Heart right ventricle (tissue), 16 donors: ENCODE measurements at places on chromosomes 12 and 14. TPM values are rescaled to one million over a fixed set of nuclear protein-coding genes. Genes with fewer than 3 reads are reported as not detected.

GRCh38 chr14:102907980-102908730 is 14.3 kb upstream of the AMN start:
- DNase-seq, result no peak

DNA sequence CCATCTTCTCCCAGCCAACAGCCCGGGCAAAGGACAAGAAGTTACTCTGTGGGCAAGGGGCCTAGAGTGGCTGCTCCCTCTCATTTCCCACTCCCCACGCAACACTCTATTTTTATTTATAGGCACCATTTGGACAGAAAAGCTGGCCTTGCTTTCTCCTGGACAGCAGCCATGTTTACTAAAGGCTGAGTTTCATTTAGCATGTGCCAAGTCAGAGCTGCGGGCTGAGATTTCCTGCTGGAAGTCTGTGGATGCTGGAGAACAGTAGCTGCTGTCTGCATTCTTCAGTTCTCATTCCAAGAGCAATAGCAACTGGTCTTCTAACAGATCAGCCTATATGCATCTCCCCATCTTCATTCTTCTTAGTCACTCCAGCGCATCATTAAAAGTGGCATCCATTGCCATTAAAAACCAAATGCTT is 8.3 kb downstream of the COL2A1 start:
- peak; percentile 31 for DNase-seq

GRCh38 chr14:103348154-103348553 is 14.1 kb downstream of the EIF5 start:
- no peak for DNase-seq

DNA sequence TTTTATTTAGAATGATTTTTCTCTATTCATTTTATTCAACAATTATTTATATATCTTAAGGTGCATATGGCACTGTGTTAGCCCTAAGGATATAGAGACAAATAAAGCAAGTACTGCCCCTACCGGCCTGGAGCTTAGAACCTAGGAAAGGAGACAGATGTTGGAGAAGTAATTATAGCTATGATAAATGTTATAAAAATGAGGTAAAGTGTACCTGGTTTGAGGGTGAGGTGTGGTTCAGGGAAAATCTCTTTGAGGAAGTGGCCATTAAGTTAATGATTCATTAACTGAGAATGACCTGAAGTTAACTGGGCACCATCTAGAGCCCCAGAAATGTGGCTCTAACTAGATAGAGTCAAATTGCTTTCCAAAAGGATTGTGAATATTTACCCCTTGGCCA is 31.9 kb downstream of the CDKL1 start:
- DNase-seq, result no peak

- no peak for DNase-seq
Measured at GRCh38 chr14:97074456-97074855, 277.3 kb downstream of the VRK1 start.

The TAS2R42 gene
- total RNA-seq, result not detected
